ENCODE measurements at places on chromosomes 16 and 17. TPM values are rescaled to one million over a fixed set of nuclear protein-coding genes. Genes with fewer than 3 reads are reported as not detected.

GRCh38 chr16:50152351-50152806 is 727 bp upstream of the TENT4B start:
- peak; percentile 91 for DNase-seq

The KRT40 gene
- total RNA-seq: not detected

DNA sequence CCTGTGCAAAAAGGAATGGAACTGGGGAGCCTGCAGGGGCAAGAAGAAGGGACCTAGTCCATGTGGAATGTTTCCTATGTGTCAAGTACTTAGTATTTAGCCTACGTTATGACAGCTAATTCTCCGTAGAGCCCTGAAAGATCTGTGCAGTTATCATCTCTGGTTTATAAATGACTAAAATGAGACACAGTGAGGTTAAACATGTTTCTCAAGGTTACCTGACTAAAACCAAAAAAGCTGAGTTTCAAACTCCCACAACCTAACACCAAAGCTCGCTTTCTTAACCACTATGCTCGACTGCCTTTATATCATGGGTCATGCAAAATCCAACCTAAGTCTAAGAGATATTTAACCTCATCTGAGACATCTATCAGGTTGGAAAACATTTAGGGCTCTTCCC is 53.3 kb upstream of the CCL2 start:
- DNase-seq: no peak

The CTRL gene
- 3.8 TPM for total RNA-seq

The JUP gene
- 0.39 TPM for total RNA-seq

- DNase-seq: no peak
These were observed 39.5 kb downstream of the MRM1 start for GRCh38 chr17:36640836-36641235.

DNA sequence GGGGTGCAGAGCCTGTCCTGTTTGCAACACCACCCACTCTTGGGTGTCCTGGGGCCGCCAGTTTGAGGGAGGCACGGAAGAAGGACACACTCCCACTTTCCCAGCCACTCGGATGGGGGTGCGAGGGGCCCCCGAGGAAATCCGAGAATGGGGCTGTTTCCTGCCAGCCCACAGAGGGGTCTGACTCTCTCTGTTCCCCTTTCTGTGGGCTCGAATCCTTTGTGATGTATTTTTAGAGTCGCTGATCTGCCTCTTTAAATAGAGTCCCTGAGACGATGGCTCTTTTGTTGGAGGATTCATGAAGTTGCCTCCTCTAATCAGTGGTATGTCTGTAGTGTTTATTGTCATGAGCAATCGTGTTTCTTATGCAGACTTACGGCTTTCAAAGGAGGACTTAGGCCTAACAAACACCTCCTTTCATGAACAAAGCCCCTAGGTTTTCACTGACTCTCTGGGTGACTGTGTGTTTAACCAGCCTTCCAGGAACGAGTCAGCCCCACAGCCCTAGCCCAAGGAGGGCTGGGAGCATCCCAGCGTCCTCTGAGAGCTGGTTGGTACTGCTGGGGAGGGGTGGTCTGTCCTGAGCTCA is 29.1 kb downstream of the CIBAR2 start:
- no peak for DNase-seq

Data from activated naive CD4-positive, alpha-beta T cell treated with anti-CD3 and anti-CD28 coated beads, Interleukin-2, amount 50 U/mL, for 72 hours (primary cell).